ENCODE measurements at places on chromosomes 3 and 15.
A peak's percentile ranks its signal among the peaks of the same experiment; 100 is the strongest.

DNA sequence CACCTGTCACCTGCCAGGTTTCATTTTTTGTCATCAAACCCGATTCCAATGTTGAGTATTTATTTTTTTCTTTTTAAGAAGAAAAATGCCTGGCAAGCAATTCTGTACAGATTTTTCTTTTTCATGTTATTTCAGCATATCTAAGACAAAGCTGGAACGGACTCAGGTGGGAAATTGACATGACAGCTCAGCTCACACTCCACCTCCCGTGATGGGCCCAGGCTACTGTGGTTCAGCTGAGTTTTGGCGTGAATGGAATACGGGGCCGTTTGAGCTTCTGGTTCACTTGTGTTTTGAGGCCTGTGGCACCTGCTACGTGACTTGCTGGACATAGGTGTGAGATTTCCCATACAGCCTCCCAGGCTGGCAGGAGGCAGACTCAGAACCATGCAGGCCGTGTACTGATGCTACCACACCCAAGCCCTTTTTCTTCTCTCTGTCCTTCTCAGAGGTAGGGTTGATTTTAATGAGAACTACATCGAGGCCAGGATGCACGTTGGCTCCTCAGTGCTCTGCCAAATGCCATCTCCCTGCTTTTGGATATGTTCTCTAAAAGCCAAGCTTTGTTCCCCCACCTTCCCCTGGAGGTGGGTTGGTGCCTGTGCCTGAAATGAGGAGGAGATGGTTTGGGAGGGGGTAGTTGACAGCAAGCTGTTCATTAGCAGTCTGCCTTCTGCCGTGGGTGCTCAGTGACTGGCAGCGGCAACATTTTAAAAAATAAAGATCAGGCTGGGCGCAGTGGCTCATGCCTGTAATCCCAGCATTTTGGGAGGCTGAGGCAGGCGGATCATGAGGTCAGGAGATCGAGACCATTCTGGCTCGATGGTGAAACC, 48.7 kb downstream of the TRAK1 start:
- no peak for DNase-seq

GRCh38 chr15:40276927-40277326, 5.9 kb downstream of the ANKRD63 start:
- no peak for DNase-seq

DNA sequence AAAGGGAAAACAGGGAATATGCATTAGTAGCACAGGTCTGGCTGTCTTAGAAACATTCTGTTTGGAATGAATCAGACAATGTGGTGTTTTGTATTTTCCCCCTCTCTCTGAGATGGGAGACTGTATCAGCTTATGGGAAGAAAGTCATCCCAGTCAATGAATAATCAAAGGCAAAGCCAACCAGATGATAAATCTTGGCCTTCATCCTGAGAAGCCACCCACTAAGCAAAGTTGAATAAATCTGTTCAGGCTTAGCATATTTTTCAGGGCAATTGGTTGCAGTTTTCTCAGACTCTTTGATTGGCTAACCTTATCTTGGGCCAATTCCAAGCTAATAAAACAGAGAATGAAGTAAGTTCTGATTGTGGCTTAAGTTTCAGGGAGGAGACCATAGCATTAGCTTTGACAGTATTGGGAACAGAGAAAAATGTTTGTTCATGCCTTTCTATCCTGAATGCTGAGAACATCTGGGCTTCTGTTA, 63.6 kb upstream of the ARL8B start:
- DNase-seq, result no peak

GRCh38 chr3:111506435-111506834, 35.6 kb upstream of the CD96 start:
- no peak for DNase-seq

GRCh38 chr3:51718547-51719409, 11.9 kb downstream of the GRM2 start:
- DNase-seq, result peak; percentile 58

- no peak for DNase-seq
Measured at GRCh38 chr3:12758025-12758781, 856 bp downstream of the TMEM40 start.

- no peak for DNase-seq
Measured at GRCh38 chr15:69782809-69783208, 314.9 kb downstream of the TLE3 start.

DNA sequence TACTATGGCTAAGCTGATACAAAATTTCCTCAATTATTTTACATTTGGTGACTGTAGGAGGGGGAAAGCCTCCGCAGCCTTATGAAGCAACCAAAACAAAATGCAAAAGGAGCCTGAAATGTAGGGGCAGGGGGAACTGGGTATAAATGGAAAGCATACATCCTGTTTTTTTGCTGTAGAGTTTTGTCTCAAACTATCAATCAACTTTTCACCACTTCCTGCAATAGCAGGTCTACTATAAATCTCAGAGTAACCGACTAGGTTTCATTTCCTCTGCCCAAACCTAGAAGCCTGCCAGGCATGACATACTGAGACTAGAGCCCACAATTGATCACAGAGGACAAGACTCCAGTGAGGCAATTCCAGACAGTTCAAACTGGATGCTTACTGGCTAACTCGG, 91.3 kb downstream of the SHQ1 start:
- peak; percentile 82 for DNase-seq

- DNase-seq, result no peak
Measured at GRCh38 chr15:72916897-72917296, 133.3 kb upstream of the ADPGK start.

Data from CD4-positive, alpha-beta T cell treated with Interferon alpha-2 for 1 hour (primary cell).